Omental fat pad (tissue), 4 donors: ENCODE measurements at places on chromosomes 16 and 17. TPM values are rescaled to one million over a fixed set of nuclear protein-coding genes. Genes with fewer than 3 reads are reported as not detected.

Gene KRTAP9-2
- total RNA-seq = not detected

Gene MMP28
- total RNA-seq = 31.5 TPM

Gene CTRB1
- total RNA-seq = not detected

Gene AIPL1
- not detected for total RNA-seq

Gene KRT28
- not detected for total RNA-seq

Gene C16orf46
- 1.2 TPM for total RNA-seq

Gene TBX6
- 0.36 TPM for total RNA-seq

Gene SPAG7
- 48.1 TPM for total RNA-seq

Gene CES1
- 4.9 TPM for total RNA-seq

Gene C16orf89
- 3.8 TPM for total RNA-seq

Gene PPY
- total RNA-seq = not detected

Gene GNGT2
- 5.2 TPM for total RNA-seq

Gene MILR1
- 18.1 TPM for total RNA-seq

Gene ZNF205
- 7.1 TPM for total RNA-seq

Gene SLC7A6
- 138 TPM for total RNA-seq

Gene LHX1
- not detected for total RNA-seq

Gene KIFC3
- 58.6 TPM for total RNA-seq

Gene SLC6A2
- not detected for total RNA-seq

Gene SRCIN1
- total RNA-seq = 1.2 TPM

Gene HEATR3
- 27.1 TPM for total RNA-seq

Gene ABCC11
- 0.79 TPM for total RNA-seq

Gene CBFA2T3
- 12.6 TPM for total RNA-seq

Gene SMIM36
- not detected for total RNA-seq

Gene PIRT
- not detected for total RNA-seq

Gene HERPUD1
- 161 TPM for total RNA-seq

Gene HES7
- total RNA-seq = not detected

Gene CES5A
- not detected for total RNA-seq

Gene BCL6B
- 11.2 TPM for total RNA-seq

Gene CENPV
- total RNA-seq = 23.4 TPM

Gene HCRT
- not detected for total RNA-seq

Gene TNFRSF13B
- not detected for total RNA-seq

Gene GRIN2A
- 0.13 TPM for total RNA-seq

Gene LMF1
- total RNA-seq = 32.6 TPM
